Stimulated activated CD4-positive, alpha-beta T cell treated with anti-CD3 and anti-CD28 coated beads, TNF-alpha, amount 100 ng/mL, for 1 hour (primary cell): ENCODE measurements at places on chromosomes 16 and 17.

DNA sequence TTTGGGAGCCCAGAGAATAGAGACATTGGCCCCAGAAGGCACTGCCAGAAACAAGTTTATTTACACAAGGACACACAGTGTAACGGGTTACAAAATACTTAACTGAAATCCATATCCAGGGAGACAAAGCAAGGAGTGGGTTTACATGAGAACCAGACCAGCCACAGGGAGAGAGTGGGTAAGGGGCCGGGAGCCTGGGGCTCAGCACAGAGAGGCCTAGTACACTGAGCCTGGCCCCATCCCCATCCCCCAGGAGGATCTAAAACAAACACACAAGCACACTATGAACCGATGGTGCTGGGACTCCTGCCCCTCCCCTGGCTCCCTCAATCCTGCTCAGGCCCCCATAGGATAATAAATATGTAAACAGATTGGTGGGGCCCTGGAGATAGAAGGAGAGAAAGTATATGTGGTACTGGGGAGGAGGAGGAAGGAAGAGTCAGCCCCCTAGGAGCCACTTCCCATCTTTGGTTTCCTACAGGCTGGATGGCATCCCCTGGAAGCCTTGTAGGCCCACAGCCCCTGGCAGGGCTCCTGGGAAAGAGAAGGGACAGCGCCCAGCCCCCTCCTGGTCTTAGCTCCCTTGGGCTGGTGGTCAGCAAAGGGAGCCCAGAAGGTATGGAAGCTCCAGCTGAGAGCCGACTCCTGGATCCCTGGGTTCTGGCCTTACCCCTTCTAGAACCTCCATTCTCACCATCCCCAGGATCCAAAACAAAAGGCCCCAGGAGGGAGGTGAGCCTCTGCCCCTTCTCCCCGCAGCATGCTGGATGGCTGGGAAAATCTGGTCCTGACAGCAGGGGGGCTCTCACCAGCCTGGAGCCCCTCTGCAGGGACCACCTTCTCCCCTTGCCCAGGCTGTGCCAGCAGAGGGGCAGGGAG is 6.4 kb downstream of the G6PC3 start:
- no peak for DNase-seq

GRCh38 chr16:28604186-28604565 is 5.7 kb downstream of the SULT1A1 start:
- no peak for DNase-seq

- DNase-seq = no peak
These were observed 56.8 kb upstream of the FA2H start for GRCh38 chr16:74831467-74831866.

- no peak for DNase-seq
These were observed 10.0 kb upstream of the RIPOR1 start for GRCh38 chr16:67518676-67519075.

DNA sequence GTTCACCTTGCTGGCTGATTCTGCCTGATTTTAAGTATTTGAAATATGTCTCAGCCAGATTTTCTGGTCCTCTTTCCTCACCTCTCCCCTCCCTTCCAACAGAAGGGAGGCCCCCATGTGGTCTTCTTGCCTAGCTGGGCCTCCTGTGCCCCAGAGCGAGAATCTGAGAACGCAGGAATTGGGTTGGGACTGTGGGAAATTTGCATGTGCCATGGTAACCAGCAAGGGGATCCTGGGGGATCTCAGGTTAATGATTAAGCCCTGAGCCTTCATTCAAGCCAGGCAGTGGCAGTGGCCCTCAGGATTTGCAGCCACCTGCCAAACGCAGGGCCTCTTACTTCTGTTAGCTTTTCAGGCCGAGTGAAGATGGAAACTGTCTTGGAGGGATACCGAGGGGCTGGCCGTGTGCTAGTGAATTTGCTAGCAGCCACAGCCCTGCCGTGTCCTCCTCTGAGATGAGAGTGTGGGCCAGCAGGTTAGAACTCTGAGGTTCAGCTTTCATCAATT is 40.2 kb downstream of the KSR1 start:
- no peak for DNase-seq

- DNase-seq = no peak
These were observed 249.2 kb upstream of the GSE1 start for GRCh38 chr16:85363881-85364280.

GRCh38 chr17:3104322-3104721 is at the start of gene OR1D2:
TSS of gene OR1D2 (minus strand) at chr17:3104422. CDS start at chr17:3092996, 11,426 bp downstream.
- no peak for DNase-seq
